NCI-H187 (cell line): ENCODE measurements at places on chromosomes 2 and 18.

GRCh38 chr2:236922061-236922460 lies 163.6 kb upstream of the COPS8 start:
- DNase-seq: no peak

GRCh38 chr2:176092270-176093144 lies at the start of gene HOXD13:
TSS of gene HOXD13 (plus strand) at chr2:176092721. CDS start at chr2:176092891, 170 bp downstream.
- DNase-seq: no peak

DNA sequence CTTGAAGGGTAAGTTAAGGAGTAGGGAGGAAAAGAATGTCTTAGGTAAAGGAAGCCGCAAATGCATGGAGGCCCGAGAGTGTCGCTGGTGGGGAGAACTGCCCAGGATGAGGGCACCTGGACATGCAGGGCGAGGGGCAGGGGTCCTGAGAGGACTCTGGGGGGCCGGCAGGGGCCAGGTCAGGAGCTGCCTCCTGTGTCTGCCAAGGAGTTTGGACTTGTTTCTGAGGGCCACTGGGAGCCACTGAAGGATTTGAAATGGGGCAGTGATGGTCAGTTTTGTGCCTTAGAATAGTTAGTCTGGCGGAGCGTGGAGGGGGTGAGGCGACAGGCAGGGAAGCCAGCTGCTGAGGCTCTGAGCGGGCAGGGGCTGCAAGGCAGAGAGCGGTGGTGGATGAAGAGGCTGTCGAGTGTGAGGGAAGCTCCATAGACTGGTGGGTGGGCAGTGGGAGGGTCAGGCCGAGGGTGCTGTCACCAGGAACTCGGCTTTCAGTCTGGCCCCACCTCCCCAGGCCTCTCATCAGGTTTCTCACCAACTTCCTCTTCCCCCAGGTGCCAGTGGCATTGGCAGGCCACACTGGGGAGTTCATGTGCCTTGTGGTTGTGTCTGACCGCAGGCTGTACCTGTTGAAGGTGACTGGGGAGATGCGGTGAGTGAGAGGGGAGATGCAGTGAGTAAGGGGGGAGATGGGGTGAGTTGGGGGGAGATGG lies 14.7 kb upstream of the SLC4A3 start:
- no peak for DNase-seq

DNA sequence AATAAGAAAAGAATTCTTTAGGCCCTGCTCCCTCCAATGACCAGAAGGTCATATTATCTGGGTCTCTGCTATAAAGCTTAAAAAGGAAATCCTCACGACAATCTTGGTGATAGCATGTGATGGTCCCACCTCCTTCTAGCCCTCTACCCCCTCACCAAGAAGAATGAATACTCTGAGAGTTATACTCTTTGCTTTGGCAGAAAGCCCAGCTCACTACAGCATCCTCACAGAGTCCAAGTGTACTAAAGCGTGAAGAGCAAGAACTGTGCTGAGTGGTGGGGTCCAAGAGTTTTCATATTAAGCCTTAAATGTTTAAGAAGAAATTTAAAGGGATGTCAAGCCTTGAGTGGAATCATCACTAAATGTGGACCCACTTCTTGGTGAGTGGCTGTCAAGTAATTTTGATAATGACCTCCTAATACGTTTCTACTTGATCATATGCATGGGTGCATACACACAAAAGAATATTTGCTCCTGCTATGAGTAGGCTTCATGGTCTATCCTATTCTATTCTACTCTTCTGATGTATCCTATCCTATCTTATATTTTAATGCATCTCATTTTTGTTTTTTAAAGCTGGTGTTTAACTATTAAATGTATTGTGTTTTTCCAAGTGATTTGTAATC lies 16.5 kb upstream of the SERPINB7 start:
- DNase-seq: no peak

DNA sequence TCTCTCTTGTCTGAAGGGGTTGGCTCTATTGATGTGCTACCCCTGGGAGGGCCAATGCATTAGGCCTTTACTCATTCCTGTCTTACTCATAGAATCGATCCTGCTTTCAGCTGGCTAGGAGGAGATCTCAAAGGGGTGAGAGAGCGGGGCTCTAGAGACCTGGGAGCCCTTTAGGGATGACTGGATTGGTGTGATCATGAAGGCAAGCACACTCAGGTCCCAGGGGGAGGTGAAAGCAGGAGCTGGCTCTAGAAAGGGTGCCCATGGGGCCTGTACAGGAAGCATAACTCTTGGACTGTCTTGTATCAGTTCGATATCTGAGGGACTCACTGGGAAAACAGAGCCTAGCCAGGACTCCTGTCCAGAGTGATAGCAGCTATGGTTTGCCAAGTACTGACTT lies 47.8 kb downstream of the INPP4A start:
- no peak for DNase-seq

- DNase-seq: no peak
These were observed 139.4 kb downstream of the NCK2 start for GRCh38 chr2:105883911-105884694.

- no peak for DNase-seq
These were observed 74.6 kb upstream of the SMAD7 start for GRCh38 chr18:49025426-49025766.

DNA sequence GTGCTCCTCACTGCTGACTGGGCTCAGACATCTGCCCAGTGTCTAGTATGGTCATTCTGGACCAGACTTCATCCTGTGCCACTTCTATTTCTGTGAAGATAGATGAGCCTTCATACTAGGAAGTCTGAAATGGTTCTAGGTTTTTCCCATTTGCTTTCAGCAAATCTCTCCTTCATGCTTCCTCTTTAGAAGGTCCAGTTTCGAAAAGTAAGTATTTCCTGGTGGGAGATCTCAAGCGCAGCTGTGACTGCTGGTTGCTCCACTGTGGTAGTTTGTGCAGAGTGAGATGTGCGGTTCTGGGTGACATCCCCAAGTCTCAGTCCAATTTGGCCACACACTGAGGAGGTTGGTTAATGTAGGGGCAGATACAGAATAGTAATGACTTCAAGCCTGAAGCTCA lies 14.4 kb downstream of the IL36B start:
- DNase-seq: no peak

GRCh38 chr2:141037361-141037760 lies 1093.5 kb downstream of the LRP1B start:
- no peak for DNase-seq

DNA sequence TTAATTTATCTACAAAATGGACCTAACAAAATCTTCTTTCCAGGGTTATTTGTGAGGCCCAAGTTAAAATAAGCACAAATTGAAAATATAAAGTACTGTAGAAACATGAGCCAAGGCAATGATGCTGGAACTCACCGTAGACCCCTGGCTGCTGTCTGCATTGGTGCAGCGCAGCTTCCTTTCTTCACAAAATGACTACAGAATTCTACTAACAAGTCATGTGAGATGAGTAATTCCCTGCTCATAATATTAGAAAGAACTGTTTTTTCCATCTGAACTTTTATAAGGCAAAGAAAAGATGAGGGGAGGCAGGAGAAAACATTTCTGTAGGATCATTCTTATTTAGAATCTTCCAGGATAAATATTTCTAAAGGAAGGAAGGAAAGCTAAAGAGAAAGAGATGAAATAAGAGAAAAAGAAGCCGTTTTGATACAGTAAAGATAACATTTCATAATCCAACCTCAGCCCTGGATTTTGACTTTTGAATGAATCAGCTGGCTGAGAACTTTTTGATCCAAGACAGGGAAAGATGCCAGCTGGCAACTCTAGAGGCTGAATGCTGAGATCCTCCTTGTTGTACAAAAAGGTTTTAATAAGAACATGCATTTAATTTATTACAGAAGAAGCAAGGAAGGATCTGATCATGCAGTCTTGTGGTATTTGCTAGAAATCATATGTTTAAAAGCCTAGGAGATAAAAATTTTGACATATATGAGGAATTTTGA lies 183.9 kb upstream of the KLHL14 start:
- no peak for DNase-seq

DNA sequence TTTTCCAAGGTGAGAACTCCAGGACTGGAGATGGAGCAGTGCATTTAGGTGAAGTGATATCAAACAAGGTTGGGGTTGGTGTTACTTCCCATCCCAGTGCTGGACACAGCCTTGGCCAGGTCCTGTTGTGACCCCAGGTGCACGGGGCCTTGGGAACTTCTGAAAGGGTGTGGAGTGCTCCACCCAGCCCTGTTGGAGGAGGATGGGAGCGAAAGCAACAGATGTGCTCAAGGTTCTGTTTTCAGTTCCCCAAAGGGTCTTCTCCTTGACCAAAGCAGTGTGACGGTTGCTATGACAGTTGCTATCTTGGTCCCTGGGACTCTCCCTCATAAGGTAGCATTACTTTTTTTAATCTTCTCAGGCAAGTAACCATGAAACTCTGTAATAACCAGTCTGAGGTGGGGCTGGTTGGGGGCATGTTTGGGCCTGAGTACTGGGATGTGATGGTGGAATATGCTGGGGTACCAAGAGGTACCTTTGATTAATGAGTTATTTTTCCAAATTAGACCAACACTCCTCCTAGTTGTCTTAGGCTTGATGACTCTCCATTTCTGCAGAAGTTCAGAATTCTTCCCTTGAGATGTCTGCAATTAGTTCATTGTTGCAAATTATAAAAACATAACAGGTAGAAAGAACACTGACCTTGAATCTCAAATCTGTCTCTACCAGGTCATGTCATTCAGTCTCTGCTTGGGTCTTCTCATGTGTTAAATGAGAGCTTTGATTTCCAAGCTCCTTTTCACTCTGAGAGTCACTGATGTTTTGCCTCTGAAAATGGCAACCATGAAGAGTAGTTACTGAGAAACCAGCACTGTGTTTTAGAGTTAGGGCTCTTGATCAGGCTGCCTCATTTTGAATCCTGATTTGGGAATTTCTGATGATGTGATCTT lies 154.5 kb downstream of the RPIA start:
- DNase-seq: no peak

GRCh38 chr2:171551836-171552235 lies 29.6 kb downstream of the CYBRD1 start:
- DNase-seq: no peak

DNA sequence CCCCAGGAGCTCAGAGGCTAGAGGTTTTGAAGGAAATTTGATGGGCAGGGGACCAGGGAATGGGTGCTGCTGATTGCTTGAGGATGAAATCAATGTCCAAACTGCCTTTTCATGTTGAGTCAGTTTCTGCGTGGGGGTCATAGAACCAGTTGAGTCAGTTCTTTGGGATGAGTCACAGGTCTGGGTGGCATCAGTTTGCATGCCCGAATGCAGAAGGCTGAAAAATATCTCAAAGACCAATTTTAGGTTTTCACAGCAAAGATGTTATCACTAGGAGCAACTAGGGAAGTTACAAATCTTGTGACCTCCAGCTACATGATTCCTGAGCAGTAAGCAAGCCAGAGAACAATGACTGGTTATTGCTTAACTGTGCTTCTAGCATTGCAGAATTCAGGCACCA lies 1135.1 kb upstream of the CRIM1 start:
- DNase-seq: no peak

DNA sequence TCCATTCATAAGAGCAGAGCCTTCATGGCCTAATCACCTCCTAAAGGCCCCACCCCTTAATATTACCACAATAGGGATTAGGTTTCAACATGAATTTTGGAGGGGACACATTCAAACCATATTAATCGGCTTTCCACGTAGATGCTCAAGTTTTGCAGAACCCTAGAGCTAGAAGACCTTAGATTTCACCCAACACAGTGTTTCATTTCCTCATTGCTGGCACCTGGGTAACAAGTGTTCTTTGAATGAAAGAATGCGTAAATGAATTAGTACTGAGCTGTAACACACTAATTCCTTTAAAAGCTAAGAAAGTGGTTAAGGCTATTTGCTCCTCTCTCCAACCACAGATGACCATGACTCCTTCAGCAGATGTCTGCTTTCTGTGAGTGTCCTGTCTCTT lies 252.5 kb downstream of the SMAD2 start:
- no peak for DNase-seq

DNA sequence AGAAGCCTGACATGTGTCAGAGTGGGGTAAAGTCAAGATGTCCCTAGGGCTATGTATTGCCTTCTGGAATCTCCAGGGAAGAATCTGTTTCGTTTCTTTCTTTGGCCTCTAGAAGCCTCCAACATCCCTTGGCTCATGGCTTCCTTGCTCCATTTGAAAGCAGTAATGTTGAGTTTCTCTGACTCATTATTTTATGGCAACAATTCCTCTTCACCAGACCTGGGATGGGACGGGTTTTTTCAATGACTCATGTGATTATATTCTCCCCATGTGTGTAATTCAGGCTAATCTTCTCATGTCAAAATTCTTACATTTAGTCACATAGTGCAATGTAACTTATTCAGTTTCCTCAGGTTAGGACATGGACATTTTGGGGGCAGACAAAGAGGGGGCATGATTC lies 1038.6 kb downstream of the CBLN2 start:
- no peak for DNase-seq

GRCh38 chr2:127621981-127622431 lies 23.9 kb upstream of the GPR17 start:
- no peak for DNase-seq

GRCh38 chr18:24319757-24320156 lies 77.9 kb downstream of the OSBPL1A start:
- DNase-seq: no peak

GRCh38 chr2:66447677-66448076 lies 12.8 kb downstream of the MEIS1 start:
- DNase-seq: no peak

GRCh38 chr2:160377204-160377995 lies 116.2 kb downstream of the RBMS1 start:
- no peak for DNase-seq

DNA sequence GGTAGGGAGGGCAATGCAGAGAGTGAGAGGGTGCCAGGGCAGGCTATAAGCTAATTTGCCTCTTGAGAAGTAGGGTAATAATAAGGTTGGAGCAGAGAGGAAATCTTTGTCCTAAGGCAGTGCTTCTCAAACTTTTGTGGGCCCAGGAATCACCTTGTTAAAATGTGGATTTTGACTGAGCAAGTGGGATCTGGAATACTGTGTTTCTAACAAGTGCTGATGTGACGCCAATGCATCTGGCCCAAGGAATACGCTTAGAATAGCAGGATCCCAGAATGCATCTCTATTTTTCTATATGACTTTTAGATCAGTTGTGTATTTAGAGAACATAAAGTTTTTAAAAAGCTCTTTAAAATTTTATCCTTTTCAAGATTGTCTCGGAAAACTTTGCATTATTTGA lies 29.7 kb upstream of the GTF2A1L start:
- DNase-seq: no peak

DNA sequence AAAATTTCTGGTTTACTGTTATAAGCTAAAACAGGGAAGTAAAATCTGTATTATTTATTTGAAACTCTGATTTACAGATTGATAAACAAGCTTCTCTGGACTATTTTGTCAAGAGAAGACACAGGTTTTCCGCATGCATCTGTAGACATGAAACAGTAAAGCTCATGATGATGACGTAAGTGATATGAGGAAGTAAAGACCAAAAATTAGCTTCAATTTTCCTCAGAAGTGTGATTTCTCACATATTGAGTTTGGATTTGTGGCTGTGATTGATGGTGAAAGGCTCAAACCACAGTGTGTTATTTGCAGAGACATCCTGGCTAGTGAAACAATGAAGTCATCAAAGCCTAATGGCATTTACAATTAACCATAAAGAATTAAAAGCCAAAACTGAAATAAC lies 12.6 kb upstream of the LONRF2 start:
- no peak for DNase-seq

- peak; percentile 13 for DNase-seq
These were observed 72.2 kb downstream of the C1QL2 start for GRCh38 chr2:119086327-119086726.

- DNase-seq: no peak
These were observed 75.4 kb downstream of the KLF7 start for GRCh38 chr2:207090389-207090788.

GRCh38 chr2:8709611-8710010 lies 27.8 kb downstream of the ID2 start:
- DNase-seq: no peak
